ENCODE measurements at places on chromosomes 5 and 9.

DNA sequence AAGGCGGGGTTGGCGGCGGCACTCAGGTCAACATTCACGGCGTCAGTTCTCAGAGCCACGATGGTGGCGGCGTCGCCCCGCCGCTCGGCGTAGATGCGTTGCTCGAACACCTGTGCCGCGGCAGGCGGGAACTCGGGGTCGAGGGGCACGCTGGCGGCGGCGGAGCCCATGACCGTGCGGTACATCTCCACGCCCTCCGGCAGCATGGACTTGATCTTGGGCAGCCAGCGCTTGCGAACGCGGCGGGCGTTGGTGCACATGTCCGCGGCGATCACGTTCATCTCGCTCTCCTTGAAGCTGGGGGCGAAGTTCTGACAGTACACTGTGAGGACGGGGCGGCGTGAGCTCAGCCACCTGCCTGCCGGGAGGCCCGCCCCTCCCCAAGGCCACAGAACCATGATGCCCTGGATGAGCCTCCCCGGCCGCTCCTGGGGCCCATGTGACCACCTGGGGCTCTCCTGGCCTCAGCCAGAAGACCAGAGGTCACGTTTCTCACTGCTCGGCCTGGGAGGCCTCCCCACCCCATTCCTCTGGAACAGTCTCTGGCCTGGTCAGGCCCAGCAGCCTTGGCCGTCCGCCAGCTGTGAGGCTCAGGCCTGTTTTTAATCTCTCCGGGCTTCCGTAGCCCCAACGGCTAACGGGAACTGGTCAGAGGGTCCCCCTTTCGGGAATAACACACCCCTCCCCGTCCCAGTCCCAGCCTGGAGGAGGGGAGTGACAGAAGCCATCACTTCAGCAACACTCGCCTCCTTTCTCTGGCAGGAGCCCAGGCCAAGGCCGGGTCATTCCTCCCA, 50.7 kb upstream of the UBAC1 start:
- no peak for DNase-seq

DNA sequence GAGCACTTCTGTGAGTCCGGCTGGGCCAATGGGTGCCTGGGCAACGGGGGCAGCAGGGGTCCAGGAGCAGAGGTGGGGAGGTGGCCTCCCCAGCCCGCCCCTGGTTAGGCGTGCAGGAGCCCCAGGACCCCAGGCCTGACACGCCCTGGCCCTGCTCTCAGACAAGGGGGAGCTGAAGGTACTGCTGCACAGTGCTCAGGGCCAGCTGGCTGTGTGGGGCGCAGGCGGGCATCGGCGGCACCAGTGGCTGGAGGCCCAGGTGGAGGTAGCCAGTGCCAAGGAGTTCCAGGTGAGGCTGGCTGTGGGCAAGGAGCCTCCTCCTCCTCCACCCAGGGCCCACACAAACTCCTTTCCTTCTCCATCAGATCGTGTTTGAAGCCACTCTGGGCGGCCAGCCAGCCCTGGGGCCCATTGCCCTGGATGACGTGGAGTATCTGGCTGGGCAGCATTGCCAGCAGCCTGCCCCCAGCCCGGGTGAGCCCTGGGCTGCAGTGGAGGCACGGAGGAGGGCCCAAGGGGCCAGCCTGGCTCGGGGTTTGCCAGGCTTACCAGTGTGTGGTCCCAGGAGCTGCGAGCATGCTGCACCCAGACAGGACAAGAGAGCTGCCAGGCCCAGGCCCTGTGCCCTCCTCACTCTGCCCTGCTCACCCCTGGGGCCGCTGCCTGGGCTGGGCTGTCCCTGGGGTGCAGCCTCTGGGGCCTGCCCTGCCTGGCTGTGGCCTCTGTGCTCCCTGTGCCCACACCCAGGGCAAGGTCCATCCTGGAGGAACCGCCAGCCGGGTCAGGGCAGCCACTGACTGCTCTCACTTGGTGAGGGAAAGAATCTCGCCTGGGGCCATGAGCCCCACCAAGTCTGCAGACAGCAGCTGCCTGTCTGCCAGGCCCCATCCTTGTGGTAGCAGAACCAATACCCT, 7.0 kb downstream of the MAMDC4 start:
- no peak for DNase-seq

- DNase-seq = no peak
Measured at GRCh38 chr5:60437308-60437707, 262.7 kb downstream of the DEPDC1B start.

- DNase-seq = no peak
Measured at GRCh38 chr9:76901801-76902200, 4.1 kb downstream of the PRUNE2 start.

- no peak for DNase-seq
Measured at GRCh38 chr5:64158827-64159226, 6.8 kb upstream of the RNF180 start.

All from NCI-H1436 (cell line).